ENCODE measurements at places on chromosomes 3 and 15. TPM values are rescaled to one million over a fixed set of nuclear protein-coding genes. Genes with fewer than 3 reads are reported as not detected.

Gene NEIL1
- 1.6 TPM for total RNA-seq

Gene RYR3
- total RNA-seq, result not detected

Gene ZPLD1
- total RNA-seq, result not detected

Gene SYNM
- total RNA-seq, result 0.65 TPM

Gene C3orf62
- 1.5 TPM for total RNA-seq

Gene BUB1B
- total RNA-seq, result 10.3 TPM
